ENCODE measurements at places on chromosomes 7 and 10.

DNA sequence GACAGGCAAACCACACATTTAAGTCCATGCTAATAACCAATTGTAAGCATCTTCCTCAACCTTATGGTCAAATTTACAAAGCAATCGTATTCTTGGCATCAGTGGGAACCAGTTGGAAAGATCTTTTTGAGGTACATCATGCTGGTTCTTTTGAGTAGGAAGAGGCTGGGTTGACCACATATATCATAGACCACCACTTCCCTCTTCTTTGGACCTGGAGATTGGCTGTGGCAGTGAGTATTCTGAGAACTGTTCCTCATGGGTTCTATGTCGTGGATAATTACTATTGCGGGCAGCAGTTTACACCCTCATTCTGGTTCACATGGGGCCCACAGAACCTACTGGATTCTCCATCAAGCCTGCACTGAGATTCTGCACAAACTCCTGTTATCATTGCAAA lies 35.5 kb upstream of the C1GALT1 start:
- no peak for DNase-seq

DNA sequence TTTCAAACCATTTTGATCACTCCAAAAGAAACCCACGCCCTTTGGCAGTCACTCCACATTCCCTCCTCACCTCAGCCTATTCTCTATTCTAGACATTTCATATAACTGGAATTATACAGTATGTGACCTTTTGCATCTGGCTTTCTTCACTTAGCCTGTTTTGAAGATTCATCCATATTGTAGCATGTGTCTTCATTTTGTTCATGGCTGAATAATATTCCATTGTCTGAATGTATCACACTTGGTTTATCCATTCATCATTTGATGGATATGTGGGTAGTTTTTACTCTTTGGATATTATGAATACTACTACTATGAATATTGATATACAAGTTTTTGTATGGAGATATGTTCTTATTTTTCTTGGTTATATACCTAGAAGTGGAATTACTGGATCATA lies 3.5 kb upstream of the OTUD1 start:
- no peak for DNase-seq

DNA sequence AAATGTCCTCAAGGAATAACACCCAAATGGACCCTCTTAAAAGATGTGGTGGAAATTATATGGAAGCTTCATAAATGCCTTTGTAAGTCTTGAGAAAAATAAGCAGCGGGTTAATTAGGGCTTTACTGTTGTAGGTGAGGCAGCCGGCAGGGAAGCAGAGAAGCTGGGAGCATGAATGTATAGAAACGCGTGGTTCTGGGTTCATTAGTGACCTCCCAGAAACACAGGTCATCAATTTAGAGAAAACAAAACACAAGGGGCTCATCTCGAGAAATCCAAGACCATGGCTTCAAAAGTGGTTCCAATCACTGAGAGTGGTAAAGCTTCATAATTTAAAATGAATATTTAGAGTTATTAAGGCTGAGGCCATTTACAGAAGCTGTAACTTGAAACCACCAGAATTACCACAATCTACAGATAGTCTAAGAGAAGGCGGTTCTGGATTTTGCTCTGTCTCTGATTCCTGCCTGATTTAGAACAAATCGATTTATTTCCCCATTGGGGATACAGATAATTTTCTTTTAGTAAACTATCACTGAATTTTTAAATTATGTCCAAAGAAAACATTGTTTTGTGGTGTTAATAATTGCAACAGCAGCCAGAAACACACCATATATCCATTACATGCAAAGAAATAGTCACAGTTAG lies 20.7 kb downstream of the GARIN1A start:
- DNase-seq = no peak

DNA sequence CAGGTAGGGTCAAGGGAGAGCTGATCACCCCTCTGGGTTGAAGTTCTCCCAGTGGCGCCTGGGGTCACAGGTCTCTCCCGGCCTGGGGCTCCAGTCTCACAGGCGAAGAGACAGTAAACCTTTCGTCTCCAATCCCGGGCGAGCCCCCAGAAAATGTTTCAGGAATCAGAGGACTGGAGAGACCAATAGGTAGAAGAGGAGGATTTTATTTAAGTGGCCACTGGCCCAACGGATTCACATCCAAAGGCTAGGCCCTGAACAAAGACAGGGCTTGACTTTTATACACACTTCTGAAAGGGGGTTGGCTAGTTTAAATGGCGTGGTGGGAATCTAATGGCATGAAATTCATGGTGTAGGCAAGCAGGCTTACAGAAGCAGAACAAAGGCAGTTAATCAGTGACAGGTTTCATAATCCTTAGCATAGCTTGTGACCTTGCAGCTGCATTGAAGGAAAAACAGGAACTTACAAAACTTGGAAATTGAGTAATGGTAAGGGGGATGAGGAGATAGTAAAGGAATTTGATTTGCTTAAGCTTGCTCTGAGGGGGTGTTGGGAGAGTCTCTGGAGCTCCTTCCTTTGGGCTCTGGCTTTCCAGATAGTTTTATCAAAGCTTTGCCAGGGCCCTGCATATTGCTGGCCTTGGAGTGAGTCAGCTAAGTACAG lies 105.5 kb downstream of the TRIM24 start:
- DNase-seq = no peak

DNA sequence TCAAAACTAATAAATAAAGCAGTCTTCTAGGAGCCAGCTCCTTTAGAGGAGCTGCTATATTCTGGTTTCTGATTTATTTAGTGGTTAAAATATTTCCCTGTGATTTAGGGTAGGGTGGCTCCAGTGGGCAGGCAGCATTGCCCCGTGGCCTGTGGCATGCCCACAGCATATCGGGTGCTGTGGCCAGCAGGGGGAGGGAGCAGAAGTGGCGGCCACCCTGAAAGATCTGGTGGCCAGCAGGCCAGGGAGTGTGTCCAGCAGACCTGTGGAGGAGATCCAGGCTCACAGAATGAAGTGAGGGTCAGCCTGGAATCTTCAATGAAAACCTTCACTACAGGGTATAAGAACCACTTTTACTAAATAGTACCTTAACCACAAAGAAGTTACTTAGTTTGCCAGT lies 189.2 kb downstream of the TAX1BP1 start:
- DNase-seq = no peak

- DNase-seq = no peak
Observed at GRCh38 chr10:73838008-73838567, 26.7 kb upstream of the NDST2 start.

DNA sequence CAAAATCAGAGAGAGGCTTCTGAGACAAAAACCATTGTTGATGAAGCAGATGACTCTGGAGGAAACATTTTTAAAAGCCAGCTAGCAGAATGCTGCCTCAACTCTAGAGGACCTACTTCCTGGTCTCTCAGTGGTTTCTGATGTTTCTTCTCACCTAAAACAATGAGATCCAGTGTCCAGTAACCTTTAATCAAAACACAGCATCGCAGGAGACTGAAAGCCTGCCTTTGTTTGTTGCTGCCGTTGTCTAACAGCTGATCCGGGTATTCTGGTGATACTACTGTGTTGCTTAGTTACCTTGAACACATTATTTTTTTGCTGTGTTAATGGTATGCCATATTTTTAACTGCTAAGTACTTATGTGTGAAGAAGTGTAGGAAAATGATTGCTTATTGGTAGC lies 70.9 kb downstream of the WIPF3 start:
- DNase-seq = no peak
